ENCODE measurements at places on chromosomes 3 and 15.

DNA sequence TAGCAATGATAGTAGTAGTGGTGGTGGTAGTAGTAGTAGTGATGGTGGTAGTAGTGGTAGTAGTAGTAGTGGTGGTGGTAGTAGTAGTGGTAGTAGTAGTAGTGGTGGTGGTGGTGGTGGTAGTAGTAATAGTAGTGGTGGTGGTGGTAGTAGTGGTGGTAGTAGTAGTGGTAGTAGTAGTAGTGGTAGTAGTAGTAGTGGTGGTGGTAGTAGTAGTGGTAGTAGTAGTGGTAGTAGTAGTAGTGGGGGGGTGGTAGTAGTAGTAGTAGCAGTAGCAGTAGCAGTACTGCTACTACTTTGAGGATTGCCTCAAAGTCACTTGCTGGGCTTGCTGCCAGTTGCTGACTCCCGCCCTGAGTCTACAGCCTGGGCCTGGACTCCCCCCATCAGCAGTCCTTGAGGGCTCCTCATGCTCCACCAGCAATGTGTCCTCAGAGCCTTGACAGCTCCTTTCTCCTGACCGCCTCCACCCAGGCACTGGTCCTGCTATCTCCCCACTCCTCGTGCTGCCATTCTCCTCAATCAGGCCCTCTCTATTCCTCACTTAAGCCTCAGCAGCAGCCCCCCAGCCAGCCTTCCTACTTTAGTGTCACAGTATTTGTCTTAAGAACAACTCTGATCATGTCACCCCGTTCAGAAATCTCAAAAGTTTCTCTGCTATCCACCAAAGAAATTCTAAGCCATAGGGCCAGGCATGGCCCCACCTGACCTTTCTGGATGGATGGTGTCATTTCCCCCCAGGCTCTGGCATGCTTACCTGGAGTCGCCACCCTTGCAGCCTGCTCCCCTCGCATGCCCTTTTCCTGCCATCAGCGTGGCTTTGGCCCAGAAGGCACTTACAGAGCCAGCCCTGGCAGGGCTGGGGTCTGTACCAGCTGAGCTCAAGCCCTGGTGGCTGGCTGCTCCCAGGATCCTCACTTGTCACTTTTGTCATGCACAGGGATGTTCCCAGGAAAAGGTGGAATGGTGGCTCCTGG is 45.6 kb downstream of the DLEC1 start:
- peak; percentile 48 for DNase-seq

GRCh38 chr3:171967932-171968678 is 71.3 kb upstream of the FNDC3B start:
- DNase-seq = peak; percentile 15

DNA sequence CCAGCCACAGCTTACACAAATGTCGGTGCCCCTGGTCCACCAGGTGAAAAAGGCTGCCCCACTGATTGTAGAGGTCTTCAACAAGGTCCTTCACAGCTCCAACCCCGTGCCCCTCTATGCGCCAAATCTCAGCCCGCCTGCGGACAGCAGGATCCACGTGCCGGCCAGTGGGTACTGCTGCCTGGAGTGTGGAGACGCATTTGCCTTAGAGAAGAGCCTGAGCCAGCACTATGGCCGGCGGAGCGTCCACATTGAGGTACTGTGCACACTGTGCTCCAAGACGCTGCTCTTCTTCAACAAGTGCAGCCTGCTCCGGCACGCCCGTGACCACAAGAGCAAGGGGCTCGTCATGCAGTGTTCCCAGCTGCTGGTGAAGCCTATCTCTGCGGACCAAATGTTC is 32.9 kb upstream of the ALPK3 start:
- no peak for DNase-seq

GRCh38 chr3:30685267-30685667 is 78.9 kb downstream of the TGFBR2 start:
- DNase-seq = no peak

- no peak for DNase-seq
Measured at GRCh38 chr15:22942306-22942855, 37.8 kb downstream of the CYFIP1 start.

GRCh38 chr15:71730277-71731144 is 79.8 kb upstream of the NR2E3 start:
- peak; percentile 32 for DNase-seq

GRCh38 chr15:55770261-55770660 is 27.3 kb upstream of the PRTG start:
- no peak for DNase-seq

DNA sequence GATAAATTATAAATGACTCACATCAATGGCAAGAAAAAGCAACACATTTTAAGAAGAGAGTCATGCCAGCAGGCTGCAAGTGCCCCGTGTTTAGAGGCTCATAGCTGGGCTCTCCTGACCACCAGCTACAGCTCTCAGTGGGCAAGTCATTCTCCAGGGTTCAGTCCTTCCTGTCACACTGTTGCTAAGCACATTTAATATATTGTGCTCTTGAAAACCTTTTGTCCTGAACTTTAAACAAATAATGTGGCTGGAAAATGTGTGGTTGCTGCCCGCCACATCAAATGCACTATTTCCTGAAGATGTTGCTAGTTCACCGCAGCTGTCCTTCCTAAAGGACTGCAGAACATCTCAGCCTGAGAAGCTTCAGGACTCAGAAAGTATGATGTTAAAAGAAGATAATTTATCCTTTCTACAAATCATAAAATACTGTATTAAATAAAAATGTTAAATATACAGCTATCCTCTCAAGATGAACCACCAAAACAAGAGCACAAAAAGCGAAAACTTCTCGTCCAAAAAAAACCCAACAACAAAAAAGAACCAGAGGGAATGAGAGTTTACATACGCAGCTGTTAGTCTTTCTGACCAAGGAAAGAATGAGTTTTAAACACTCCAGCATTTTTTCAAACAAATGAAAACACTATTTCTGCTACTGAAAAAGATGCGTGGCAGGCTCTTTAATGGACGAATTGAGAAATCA is 951 bp downstream of the TARS3 start:
- peak; percentile 19 for DNase-seq

- DNase-seq = peak; percentile 88
Measured at GRCh38 chr3:157088601-157089454, 71.1 kb downstream of the CCNL1 start.

GRCh38 chr3:124588794-124589193 is 141.5 kb upstream of the UMPS start:
- no peak for DNase-seq

DNA sequence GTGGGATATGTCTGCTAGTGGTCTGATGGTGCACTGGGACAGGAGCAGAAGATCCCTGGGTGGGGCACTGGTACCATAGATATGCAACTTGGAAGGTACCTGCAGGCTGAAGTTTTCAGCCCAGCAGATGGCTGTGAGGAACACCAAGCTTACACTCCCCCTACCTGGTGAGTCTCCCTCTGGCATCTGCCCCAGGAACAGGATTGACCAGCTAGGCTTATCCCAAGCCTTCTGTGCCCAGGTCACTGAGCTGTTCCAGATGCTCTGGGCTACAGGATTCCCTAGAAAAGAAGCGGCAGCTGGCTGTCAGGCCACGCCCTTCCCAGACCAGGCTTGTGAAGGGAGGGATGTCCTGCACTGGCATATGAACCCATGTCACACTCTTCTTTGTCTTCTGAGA is 1130.0 kb downstream of the NAALADL2 start:
- DNase-seq = no peak

DNA sequence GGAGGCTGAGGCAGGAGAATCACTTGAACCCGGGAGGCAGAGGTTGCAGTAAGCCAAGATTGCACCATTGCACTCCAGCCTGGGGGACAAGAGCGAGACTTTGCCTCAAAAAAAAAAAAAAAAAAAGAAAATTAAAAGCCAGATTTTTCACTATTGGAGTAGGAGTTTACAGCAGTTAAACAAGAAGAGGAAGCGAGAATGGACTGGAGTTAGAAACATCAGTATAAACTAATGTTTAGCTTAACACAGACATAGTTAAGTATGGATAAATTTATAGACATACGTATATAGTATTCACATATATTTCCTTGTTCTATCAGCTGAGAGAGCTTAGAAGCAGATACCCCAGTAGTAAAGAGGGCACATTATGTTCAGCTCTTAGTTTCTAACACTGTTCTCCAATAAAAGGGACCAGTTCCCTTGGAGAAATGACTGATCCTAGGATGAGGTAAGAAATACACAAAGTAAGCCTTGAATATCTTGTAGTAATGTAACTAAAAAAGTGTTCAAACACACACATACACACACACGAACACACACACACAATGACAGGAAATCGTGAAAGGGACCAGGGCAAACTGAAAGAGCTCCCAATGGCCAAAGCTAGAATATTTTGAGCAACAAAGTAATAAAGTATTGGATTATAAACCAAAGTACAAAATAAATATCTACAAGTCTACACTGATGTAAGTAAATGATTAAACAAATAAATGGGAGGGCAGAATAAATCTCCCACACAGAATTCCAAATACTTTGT is 25.1 kb downstream of the PIK3CB start:
- no peak for DNase-seq

DNA sequence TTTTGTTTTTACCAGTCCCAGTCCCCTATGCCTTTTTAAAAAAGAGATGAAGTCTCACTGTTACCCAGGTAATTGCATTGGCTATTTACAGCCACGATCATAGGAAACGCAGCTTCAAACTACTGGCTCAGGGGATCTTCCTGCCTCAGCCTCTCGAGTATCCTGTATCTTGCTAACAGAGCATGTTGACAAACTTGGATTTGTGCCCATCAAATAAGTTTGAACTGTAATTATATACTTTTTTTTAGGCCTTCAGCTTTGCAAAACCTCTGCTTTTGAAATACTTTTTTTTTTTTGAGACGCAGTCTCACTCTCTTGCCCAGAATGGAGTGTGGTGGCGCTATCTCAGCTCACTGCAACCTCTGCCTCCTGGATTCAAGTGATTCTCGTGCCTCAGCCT is 3.0 kb upstream of the EDEM1 start:
- no peak for DNase-seq

Measured in foreskin melanocyte (primary cell).